Activated T-helper 2 cell treated with anti-CD3 and anti-CD28 coated beads, Interferon-gamma antibody, Interleukin-2, Interleukin-4, amounts not matched to agents 10 μg/mL and 5 μg/mL and 100 μg/mL, durations not matched to agents 14 hours and 24 hours and 36 hours (primary cell): ENCODE measurements at places on chromosomes 5 and 9. TPM values are rescaled to one million over a fixed set of nuclear protein-coding genes. Genes with fewer than 3 reads are reported as not detected.

PRSS3 gene
- total RNA-seq, result not detected in 2 replicates

SLC28A3 gene
- total RNA-seq, result 0.37 and 0.55 TPM in 2 replicates

TMC1 gene
- not detected in 2 replicates for total RNA-seq

IFNK gene
- not detected in 2 replicates for total RNA-seq

PCDHA8 gene
- not detected in 2 replicates for total RNA-seq

NEURL1B gene
- 0.37 TPM in 2 replicates for total RNA-seq

PCDHB16 gene
- not detected in 2 replicates for total RNA-seq

IL33 gene
- total RNA-seq, result not detected in 2 replicates

IFNA2 gene
- not detected in 2 replicates for total RNA-seq

LHX3 gene
- total RNA-seq, result not detected in 2 replicates

SPATA31E1 gene
- not detected in 2 replicates for total RNA-seq

ST8SIA4 gene
- 79.1 and 82.3 TPM in 2 replicates for total RNA-seq

NOXA1 gene
- total RNA-seq, result 0.39 and 0.46 TPM in 2 replicates

LCN1 gene
- total RNA-seq, result not detected in 2 replicates

ECSCR gene
- total RNA-seq, result 1.0 and 1.7 TPM in 2 replicates

CORO2A gene
- 0.87 and 0.96 TPM in 2 replicates for total RNA-seq

NUTM2F gene
- not detected in 2 replicates for total RNA-seq

TAF11L10 gene
- not detected in 2 replicates for total RNA-seq
